Activated B cell treated with CpG ODN at 0.5 μM for 24 hours (primary cell): ENCODE measurements at places on chromosomes 5 and 9.

GRCh38 chr9:97802276-97802675 is 50.8 kb upstream of the FOXE1 start:
- no peak for DNase-seq

GRCh38 chr5:33258553-33258952 is 182.2 kb upstream of the TARS1 start:
- DNase-seq: no peak

- no peak for DNase-seq
Observed at GRCh38 chr5:127699416-127699815, 3.8 kb upstream of the CCDC192 start.

- DNase-seq: no peak
Observed at GRCh38 chr9:134789168-134789567, 91.4 kb upstream of the FCN2 start.

- DNase-seq: no peak
Observed at GRCh38 chr9:133031496-133031911, 707 bp downstream of the GTF3C5 start.

DNA sequence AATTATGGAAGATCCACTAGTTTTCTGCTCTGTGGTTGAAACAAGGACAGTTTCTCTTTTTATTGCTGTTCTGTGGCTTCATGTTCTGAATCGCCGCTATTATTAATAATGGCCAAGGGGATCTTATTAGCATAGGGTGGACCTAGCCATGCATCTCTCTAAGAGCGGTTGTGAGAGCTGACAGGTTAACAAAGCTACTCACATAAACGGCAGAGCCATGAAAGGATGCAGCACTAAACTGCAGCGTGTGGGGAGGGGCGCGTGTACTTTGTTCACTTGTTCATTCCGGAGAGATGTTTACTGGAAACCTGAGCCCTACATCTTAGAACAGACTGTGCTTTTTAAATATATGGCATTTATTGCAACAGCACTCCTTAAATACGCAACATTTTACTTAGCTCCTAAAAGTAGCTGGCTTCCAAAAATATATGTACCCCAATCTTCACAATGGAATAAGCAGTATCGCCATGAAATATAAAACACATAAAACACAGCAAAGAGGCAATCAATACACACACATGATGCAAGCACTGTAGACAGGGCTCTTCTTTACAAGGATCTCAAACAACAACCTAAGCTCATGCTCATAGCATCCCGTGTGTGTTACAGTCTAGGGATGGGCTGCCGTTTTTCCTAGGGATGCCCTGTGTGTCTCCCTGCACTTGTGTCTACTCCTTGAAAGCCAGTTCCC is 424.6 kb downstream of the MED10 start:
- no peak for DNase-seq

DNA sequence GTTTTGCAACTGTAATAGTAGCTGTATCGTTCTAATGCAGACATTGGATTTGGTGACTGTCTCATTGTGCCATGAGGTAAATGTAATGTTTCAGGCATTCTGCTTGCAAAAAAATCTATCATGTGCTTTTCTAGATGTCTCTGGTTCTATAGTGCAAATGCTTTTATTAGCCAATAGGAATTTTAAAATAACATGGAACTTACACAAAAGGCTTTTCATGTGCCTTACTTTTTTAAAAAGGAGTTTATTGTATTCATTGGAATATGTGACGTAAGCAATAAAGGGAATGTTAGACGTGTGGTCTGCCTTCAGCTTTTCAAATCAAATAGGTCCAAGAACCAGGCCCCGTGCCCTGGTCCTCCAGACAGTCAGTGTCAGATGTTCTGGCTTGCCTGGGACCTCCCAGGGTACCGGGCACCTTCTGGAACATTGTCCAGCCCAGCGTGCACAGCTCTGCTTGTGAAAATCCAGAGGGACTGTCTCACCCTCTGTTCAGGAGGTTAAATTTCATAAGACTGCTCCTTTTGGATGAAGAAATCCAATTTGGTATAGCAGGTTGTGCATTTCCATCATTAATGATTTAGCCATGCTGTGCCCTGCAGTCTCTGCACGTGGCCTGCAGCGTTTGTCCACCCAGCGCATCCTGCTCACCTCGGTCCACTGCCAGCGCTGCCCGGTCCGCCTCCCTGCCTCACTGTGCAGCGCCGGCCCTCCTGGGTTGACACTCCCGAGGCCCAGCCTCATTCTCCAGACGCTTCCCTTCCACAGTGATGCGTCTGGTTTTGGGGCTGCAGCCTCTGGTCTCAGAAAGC is 6.6 kb upstream of the AHRR start:
- no peak for DNase-seq

DNA sequence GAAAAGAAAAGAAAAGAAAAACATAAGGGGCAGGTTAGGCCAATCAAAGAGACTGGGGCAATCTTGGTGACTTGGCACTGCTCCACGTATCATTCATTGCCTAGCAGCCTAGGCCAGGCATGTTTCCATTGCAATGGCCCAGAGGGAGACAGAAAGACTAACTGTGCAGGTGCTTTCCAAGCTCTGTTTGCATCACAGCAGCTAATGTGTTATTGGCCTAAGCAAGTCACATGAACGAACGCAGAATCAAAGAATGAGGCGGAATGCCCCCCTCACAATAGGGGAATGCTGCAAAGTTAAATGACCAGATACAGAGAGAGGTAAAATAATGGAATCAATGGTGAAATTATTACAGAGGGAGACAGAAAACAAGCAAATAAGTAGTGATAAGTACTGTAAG is 11.1 kb upstream of the VPS13A start:
- no peak for DNase-seq

DNA sequence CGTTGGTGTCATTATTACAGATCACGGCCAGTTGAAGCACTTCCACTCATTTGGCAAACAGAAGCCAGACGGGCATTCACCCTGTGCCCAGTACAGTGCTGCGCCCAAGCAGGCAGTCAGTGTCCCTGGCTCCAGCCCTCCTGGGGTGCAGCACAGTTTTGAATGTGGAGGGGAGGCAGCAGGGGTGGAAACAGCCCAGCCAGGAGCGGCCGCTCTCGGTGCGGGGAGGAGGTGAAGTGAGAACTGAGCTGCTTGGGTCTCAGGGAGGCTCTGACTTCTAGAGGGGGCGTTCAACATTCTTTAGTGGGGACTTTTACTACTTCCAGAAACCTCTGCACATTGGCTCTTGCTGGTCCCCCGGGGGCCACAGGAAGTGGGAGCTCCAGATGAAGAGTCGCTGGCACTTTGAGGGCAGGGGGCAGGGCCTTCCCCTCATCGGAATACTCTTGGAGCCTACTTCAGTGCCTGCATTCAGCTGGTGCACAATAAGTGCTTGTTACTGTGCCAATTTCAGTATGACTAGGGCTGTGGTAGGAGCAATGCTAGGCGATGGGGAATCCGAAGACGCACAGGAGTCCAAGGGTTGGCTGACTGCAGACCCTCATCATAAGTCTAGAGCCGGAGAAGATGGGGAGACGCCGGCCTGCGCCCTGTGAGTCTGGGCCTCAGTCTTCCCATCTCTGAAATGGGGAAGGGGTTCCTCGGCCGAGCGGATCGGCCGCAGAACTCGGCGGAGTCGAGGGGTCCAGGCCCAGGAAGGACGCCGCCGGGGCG is 492 bp upstream of the NEK6 start:
- no peak for DNase-seq

DNA sequence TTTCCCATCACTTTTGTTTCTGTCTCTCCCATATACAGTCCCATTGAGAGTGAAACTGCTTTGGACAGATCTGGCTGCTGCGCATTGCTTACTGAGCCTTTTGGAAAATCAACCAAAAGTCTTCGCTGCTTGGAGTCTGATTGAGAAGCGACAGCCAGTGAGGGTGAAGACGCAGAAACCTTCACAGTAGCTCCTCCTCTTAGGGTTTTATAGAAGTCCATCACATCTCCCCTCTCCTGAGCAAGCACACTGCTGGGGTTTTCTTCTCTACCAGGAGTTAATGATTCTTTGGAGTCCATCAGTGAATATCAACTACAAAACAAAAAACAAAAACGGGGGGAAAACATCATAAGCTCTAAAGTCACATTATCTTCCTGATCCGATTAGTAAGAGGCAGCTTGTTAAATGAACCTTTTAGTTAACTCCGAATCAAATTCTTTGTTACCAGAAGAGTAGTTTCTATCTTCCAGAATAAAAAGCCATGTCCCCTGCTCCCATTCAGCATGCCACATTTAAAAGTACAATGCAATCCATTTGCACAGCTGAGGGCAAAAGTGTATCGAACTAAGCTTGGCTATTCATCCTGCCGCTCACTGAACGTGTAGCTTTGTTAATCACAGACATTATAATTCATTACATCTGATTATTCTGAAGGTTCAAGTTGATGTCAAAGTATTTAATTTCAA is 2.8 kb downstream of the NR3C1 start:
- DNase-seq: no peak

DNA sequence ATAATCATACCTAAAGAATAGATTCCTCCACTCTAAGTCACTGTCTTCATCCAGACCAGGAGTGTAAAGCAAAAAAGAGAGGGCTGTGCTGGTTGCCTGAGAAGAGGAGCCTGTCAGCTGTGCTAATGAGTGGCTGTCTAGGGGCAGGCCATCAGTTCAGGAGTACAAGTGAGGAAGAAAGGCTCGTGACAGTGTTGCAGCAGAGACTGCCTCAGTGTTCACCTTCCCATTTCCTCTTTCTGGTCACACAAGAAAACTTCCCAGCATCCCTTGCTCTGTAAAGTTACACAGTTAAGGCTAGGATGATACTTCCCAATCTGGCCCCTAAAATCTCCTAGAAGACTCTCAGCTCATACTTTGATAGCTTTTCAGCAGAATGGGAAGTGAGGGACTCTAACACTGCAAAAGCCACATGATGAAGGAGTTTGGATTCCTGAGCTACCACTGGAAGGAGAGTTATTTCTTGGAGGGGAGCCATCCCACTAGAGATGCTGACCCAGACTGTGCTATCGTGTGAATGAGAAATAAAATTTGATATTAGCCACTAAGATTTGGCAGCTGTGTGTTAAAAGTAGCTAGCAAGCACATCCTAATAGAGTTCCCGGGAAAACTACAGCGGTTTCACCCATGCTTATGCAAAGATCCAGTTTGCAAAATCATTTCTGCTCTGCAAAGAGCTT is 67.1 kb downstream of the ADAMTS12 start:
- DNase-seq: no peak

GRCh38 chr9:120974921-120975320 is 48.3 kb upstream of the TRAF1 start:
- no peak for DNase-seq

DNA sequence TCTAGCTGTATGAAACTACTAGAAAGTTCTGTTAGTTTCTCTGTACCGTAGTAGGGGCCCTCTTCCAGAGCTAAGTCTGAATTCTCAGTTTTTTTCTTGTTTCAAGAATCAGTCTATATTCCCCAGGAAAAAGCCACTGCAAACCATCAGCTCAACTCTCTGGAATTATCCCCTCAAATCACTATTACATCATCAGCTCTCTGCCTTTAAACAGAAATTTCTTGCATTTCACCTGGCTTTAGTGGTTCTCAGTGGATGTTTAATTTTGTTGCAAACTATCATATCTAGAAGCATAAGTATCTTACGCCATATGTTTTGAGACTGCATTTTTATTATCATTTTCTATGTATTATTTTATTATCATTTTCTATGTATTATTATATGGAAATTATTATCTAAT is 55.2 kb upstream of the PPP2CA start:
- no peak for DNase-seq

GRCh38 chr5:168302785-168303184 is 11.3 kb downstream of the WWC1 start:
- DNase-seq: no peak

- DNase-seq: no peak
Observed at GRCh38 chr5:134574521-134574920, 49.1 kb downstream of the JADE2 start.
